CD4-positive, alpha-beta T cell treated with Interleukin-2 at 100 ng/mL for 4 hours (primary cell): ENCODE measurements at places on chromosomes 6 and 20.

- no peak for DNase-seq
These were observed 183.8 kb downstream of the PTPRK start for GRCh38 chr6:128336436-128337095.

- no peak for DNase-seq
These were observed 126.1 kb downstream of the GMDS start for GRCh38 chr6:2119275-2119674.

DNA sequence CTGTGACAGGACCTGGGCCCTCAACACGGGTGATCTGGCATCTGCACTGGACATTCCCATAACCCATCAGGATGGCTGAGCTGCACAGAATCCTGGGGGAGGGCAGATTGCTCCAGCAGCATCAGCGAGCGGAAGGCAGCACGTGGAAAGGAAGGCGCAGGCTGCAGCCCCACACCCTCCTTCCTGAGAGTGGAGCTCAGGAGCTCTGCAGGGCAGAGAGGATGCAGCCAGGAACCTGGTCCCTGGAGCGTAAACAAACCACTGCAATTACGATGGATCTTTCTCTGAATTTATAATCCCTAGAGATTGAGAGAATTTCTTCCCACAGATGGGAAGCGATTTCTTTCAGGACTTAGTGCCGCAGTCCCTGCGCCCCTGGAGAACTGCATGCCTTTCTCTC, 39.7 kb upstream of the EMILIN3 start:
- no peak for DNase-seq

GRCh38 chr20:53916173-53916512, 154.3 kb downstream of the BCAS1 start:
- no peak for DNase-seq

DNA sequence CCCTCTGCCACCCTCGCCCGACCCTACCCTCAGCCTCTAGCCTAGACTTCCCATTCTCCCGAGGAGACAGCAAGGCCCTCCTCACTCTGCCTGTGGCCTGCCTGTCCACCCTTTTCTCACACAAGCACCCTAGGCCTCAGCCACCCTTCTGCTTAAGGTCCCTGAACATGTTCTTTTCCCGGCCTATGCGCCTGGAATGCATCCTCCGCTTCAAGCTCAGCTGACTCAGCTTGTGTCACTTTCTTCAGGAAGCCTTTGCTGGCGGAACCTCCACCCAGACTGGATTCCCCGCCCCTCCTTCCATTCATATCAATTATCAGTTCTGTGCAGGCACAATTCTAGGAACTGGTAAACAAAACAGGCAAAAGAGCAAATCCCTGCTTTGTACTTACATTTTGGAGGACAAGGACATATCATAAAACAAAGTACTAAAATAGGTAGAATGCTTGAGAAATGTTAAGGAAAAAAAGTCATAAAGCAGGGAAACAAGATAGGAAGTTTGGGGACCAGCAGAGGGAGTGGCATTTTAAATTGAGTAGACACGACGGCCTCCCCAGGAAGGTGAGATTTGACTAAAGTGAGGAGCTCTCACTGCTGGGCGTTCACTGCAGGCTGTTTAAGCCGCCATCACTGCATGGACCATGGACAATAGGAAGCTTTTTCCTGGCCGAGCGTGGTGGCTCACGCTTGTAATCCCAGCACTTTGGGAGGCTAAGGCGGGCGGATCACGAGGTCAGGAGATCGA, 17.9 kb upstream of the SNHG17 start:
- DNase-seq = no peak

- DNase-seq = no peak
These were observed 171.1 kb downstream of the DHX35 start for GRCh38 chr20:39133201-39133600.

- no peak for DNase-seq
These were observed 625.3 kb downstream of the EYS start for GRCh38 chr6:65081756-65082155.

GRCh38 chr20:31684153-31685015, 38.3 kb downstream of the BCL2L1 start:
- peak; percentile 31 for DNase-seq

- no peak for DNase-seq
These were observed 20.5 kb upstream of the SNRPC start for GRCh38 chr6:34736823-34737222.

DNA sequence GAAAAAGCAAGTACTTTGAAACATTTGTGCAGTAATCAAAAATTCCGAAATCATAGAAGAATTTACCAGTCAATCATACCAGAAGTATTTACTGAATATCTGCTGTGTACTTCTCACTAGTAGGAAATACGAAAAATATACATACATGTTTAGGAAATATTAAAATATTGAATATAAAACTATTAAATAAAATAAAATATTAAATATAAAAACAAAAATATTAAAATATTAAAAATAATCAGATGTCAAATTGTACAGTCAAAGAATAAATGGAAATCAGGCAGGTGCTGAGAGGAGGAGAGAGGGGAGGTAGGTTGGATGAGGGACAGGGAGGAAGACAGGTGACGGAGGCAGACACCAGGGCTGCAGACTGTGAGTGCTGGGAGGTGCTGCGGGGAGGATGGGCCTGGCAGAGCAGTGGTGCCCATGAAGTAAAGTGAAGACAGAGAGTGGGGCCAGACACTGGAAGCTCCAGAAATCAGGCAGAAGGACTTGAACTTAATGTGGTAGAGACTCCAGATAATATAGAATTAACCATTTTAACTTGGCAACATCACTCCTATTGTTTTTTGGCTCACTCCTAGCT, 55.9 kb downstream of the PRKN start:
- DNase-seq = no peak

DNA sequence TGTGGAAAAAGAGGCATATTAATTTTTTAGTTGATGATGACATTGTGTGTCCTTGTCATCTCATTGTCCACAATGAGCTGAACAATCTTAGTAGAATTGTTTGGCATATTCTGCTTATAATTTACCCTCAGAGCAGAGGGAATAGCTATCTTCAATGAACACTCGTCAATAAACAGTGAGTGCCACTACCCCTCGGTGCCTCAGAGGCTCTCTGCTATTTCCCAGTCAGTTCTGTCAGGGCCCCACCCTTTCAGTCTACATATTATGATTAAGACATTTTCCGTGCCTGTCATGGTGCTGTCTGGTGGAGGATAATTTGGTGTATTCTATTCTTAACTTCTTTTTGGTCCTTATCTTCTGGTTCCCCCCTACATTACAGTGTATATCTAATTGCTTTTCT, 31.2 kb downstream of the NUS1 start:
- DNase-seq = no peak

DNA sequence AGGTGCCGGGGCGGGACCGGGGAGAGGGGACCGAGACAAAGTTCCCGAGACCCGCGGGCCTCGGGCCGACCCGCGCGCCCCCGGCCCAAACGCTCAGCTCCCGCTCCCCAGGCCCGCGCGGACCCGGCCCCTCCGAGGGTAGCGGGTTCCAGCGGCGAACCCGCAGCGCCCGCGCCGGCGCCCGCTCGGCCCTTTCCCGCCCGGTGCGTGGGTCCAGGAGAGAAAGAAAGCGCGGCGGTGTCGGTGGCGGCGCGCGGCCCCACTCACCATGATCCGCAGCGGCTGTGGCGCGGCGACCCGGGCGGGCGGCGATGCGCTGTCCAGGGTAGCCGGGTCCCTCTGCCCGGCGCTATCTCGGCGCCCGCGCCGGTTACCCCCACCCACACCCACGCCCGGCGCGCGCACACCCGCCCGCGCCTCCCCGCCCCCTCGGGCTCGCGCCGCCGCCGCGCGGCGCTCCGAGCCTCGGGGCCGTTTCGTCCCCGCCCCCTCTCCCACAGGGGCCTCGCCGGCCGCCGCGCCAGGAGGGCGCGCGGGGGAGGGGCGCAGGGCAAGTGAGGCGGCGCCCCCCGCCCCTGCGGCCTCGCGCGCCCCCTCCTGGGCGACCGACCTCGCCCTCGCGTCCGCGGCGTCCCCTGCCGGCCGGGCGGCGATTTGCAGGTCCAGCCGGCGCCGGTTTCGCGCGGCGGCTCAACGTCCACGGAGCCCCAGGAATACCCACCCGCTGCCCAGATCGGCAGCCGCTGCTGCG, at the start of gene ELOVL2:
Gene ELOVL2 (minus strand): TSS at position 345 of the 751 bp plus-strand sequence. CDS start 75 bp downstream, at position 270.
- DNase-seq = no peak

DNA sequence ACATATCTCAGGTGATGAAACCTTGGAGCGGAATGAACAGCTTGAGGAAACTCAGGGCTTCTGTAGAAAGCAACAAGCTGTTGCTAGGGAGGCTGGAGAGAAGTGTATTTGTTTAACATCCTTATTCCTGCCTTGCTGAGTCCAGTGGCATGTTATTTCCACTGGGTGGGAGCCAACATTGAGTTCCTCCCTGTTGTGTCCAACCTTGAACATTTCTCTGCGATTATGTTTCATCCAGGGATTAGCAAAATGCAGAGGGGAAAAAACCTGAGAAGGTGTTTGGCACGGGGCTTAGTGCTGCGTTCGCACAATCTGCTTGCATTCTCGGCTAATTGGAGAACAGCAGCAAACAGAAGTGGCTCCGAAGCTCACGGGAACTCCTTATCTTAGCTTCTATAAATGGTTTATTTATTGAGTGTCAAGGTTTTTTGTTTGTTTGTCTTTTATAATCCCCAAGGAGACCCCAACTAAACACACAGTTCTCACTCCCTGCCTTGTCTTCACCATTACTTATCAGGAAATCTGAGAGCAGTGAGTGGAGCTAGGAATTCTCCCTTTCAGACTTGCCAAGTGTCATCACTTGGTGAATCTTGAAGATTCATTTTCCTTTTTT, 412.8 kb downstream of the CDC5L start:
- no peak for DNase-seq

DNA sequence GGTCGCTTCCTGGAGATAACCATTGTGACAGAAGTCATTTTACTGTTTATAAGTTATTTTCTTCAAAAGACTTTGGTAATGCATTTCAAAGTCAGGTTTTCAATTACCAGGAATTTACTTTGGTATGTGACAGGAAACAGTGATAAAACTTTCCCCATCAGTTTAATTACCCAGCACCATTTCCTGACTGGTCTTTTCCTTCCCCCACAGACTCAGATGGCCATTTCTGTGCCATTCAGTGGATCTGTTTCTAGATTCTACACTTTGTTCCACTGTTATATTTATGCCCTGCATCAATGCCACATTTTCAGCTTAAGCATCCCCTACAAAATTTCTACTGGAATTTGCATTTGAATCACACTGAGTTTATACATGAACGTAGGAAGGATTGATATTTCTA, 16.3 kb downstream of the RRBP1 start:
- no peak for DNase-seq

DNA sequence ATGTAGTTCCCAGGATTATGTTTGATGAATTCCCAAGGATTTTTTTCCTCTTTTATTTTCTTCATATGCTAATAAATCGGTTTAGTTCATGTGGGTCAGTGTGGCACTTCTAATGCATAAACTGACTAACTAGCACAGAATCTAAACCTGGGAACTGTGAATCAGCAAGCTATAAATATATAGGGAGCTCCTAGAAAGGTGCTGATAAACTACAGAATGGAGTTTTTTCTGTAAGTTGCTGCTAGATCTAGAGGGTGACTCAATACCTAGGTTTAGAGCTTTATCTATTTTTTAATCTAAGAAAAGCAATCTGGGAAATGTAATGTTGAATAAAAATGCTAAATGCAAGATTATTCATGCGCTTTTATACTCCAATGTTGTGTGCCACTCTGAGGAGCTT, 118.8 kb upstream of the PTCHD4 start:
- no peak for DNase-seq

- no peak for DNase-seq
These were observed 1.1 kb upstream of the OVOL2 start for GRCh38 chr20:18058661-18059467.

DNA sequence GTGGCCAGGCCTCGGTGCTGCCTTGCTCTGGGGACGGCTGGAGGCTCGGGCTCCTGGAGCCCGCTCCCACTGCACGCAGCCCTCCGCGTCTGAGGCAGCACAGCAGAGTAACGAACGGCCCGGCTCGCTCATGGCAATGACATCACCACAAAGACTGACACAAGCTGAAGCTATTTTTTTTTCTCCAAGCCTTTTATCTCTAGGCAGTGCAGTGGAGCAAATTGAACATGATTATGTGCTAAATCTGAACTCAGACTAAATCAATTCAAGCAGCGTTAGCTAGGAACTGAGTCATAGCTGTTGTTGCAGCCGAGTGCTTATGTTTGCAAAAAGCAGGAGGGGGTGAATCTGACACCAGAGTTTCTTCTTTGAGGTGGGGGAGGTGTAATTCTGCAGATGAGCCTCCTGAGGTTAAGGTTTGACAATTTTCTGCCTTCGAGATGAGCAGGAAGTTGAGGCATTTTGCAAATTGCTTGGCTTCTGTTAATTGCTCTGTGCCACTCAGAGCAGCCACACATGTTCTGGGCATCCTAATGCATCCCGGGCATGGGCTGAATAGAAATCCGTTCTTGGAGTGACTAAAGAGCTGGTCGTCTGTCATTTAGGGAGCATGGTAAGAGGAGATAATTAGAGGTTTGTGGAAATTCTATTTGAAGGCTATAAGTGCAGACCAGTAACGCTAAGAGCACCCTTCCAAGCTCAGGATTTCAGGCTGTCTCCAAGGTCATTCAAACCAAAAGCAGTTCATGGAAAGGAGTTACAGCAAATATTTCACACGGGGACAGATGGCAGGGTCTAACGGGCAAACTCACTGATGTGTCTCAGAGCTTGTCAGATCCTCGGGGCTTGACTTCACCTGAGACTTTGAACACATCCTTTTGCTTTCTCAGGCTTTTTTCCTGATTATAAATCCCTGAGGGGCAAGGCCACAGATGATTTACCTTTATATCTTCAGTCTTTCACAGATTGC, 155.1 kb upstream of the ENPP5 start:
- peak; percentile 45 for DNase-seq

GRCh38 chr6:37047346-37047688, 41.9 kb downstream of the FGD2 start:
- DNase-seq = no peak

DNA sequence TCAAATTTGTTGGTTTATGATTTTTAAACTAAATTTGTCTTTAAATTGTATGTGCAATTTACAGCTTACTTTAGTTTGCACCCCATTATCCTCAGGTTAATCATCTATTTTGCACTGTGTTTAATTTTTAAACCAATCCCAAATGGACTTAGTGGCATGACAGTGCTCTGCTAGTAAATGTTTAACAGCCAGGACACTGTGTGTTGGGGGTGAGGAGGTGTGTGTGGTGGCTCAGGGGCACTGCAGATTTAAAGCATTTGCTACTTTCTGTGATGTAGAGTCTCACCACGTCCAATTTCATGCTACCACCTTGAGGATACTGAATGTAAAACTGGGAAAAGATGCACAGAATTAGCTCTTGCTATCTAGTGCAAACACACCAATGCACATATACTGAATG, 225.7 kb downstream of the HAO1 start:
- no peak for DNase-seq

GRCh38 chr20:2217857-2218539, 77.8 kb upstream of the TGM3 start:
- DNase-seq = peak; percentile 3

GRCh38 chr20:40683221-40683893, 5.7 kb downstream of the MAFB start:
- DNase-seq = no peak
